ENCODE measurements at places on chromosomes 12 and 14.

GRCh38 chr12:116393859-116394650 is 116.6 kb upstream of the MED13L start:
- no peak for DNase-seq

DNA sequence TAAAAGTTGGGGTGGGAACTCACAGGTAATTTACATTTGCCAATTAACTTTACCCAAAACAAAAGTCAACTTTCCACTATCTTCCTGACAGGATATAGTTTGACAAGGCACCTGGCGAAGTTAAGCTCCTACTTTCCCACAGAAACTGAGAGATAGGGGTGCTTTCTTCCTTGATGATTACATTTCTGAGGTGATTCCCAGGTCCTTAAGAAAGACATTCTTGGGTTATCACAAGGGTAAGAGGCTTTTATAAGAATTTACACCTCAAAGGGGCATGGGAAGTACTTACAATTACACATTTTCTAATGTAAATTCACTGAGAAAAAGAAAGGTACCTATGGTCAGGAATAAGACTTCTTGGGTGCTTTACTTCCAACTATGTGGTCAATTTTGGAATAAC is 660.9 kb upstream of the MGAT4C start:
- DNase-seq: no peak

GRCh38 chr12:7612851-7613250 is 52.9 kb downstream of the APOBEC1 start:
- DNase-seq: no peak

DNA sequence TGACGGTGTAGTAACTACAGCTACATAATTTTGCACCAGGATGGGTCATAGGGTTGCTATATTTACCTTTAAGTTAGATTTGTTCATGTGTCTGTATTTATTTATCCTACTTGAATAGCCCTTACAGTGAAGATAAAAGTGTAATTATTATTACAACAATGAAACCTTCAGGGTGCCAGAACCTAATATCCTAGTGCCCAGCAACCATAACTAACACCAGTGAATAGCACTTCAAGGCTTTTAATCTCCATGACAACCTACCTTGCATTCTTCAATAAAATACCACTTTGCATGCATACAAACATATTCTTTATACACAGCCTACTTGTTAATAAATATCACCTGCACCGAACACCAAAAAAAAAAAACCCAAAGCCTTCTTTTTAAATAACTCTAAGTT is 58.7 kb upstream of the G2E3 start:
- DNase-seq: no peak

GRCh38 chr14:51821822-51822221 is 38.6 kb upstream of the GNG2 start:
- no peak for DNase-seq

DNA sequence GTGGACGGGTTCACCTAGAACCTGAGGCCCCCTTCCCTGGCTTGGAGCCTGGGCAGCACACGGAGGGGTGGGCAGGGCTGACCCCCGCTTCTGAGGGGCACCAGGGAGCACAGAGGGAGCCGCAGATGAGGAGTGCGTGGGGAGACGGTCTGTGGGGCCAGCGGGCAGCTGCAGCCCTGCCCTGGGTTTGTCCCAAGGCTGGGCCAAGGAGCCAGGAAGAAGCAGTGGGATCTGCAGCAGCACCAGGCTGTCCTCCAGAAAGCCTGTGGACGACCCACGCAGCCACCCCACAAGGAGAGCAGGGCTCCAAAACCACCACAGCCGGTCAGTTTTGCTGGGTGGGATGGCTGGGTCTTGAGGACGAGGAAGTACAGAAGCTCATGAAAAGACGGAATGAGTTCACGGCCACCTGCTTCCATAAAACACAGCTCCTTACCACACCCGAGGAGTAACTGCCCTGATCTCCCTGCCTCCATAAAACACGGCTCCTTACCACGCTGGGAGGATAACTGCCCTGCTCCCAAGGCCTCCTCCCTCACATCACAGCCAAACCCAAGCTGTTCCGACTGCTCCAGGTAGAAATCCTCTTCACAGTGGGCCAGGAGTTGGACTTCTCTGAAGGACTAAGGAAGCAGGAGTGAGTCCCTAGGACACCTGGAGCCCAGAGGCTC is 9.9 kb upstream of the GOLGA3 start:
- no peak for DNase-seq

- DNase-seq: no peak
Observed at GRCh38 chr12:122081697-122082221, 3.2 kb downstream of the MLXIP start.

GRCh38 chr14:89212386-89213235 is 204.4 kb downstream of the FOXN3 start:
- no peak for DNase-seq

DNA sequence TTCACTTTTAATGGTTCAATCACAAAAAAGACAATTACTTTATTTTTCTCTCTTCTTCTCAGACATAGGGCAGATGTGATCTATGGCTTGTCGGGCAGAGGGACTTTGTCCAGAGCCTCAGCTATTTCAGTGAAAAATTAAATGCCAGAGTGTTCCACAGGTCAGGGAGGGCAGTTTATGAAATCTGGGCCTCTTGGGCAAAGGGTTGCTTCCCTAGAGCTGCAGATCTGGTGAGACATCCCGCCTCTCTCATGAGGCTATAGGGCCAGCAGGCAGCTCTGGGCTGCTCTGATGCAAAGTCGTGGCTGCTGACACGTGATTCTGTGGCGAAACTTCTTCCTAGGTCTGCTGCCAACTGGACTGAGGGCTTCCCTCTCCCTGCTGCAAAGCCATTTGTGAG is 6.0 kb downstream of the CLMN start:
- DNase-seq: no peak

GRCh38 chr14:73634011-73634833 is 10.6 kb upstream of the DNAL1 start:
- DNase-seq: no peak

DNA sequence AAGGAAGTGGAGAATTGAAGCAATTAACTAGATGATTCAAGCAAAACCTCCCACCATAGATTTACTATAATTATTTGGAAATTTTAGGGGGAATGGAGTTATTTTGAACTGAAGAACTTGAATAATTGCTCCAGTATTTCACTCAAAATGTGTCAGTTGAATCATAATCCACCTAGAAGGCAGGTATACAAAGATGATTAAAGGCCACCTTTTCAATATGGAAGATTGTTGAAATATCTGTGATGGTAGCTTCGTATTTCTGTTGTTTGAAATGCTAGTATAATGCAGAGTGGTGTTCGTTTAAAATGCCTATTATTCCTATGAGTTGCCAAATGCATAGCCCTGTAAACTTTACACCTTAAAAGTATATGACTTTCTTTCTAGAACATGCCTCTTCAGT is 3.1 kb downstream of the HMGA2 start:
- no peak for DNase-seq

GRCh38 chr14:81247271-81247766 is 26.6 kb upstream of the GTF2A1 start:
- DNase-seq: no peak

- no peak for DNase-seq
Observed at GRCh38 chr14:104895786-104896661, 28.7 kb upstream of the PLD4 start.

- DNase-seq: no peak
Observed at GRCh38 chr12:39638178-39638577, 18.6 kb upstream of the ABCD2 start.

GRCh38 chr12:93766796-93767523 is 89.8 kb downstream of the CRADD start:
- DNase-seq: no peak

DNA sequence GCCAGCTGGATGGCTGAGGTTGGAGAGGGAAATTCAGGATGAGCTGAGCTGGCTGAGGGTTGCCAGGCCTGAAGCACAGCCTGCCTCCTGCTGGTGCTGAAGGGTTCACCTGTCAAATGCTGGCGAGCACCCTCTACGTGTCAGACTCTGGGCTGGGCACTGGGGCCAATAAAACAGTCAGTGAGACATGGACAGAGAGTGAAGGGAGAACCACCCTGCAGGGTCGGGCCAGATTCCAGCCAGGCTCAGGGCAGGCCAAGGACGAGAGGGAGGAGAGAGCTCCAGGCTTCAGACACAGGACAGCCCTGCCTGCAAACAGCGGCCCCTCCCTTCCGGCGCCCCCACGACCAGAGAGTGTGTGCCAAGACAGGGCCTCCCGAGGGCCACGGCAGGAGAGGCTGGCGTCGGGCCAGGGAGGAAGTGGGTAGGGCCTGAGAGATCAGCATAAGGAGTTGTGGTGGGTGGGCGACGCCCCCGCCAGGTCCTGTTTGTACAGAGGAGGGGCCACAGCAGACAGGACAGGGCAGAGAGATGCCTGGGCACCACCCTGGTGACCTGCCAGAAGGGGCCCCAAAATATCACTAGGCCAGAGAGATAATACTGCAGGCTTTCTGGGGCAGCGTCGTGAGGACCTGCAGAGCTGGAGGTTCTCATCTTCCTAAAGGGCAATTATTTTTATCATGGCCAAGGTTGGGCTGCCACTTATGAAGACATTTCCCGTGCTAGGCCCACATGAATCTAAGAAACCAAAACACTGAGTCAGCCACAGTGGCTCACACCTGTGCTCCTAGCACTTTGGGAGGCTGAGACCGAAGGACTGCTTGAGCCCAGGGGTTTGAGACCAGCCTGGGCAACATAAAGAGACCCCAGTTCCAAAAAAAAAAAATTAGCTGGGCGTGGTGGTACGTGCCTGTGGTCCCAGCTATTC is 73.1 kb upstream of the GPR68 start:
- peak; percentile 72 for DNase-seq

All from T-helper 22 cell (primary cell).